ENCODE measurements at places on chromosomes 3 and 15.

- DNase-seq = no peak
Observed at GRCh38 chr3:87793337-87793877, 265.4 kb downstream of the CGGBP1 start.

- DNase-seq = no peak
Observed at GRCh38 chr15:62060896-62061280, 641 bp upstream of the VPS13C start.

DNA sequence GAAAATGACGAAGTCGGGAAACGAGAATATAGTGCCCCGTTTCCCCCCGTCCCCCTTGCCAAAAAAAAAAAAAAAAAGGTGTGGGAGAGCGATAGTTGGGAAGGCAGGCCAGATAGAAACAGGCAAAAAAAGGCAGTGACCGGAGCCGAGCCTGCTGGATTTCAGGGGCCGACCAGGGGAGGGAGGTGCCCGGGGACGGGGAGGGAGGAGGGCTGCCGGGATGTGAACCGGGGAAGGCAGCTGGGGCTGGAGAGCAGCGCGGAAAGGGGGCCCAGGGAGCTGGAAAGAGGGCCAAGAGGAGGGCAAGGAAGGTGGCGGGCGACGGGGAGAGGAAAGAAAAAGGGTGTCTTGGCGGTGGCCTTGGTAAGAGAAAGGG, 837 bp downstream of the LRRN1 start:
- no peak for DNase-seq

DNA sequence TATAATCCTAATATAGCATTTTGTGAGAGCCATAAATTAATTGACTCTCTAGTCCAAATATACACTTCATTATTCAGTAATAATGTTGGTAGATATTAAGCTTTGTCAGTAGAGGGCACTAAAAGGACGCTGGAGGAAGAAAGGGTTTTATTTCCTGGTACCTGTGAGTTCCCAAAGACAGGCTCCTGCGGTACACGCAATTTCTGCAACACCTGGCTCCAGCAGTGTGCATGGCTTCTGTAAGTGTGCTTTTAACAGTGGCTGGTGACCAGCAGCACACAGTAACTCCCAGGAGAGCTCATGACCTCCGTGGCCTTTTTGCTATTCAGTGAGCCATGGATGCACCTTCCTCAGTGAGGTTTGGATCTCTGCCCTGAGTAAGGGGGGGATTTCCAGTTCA, 338.3 kb upstream of the ZNF385D start:
- no peak for DNase-seq

DNA sequence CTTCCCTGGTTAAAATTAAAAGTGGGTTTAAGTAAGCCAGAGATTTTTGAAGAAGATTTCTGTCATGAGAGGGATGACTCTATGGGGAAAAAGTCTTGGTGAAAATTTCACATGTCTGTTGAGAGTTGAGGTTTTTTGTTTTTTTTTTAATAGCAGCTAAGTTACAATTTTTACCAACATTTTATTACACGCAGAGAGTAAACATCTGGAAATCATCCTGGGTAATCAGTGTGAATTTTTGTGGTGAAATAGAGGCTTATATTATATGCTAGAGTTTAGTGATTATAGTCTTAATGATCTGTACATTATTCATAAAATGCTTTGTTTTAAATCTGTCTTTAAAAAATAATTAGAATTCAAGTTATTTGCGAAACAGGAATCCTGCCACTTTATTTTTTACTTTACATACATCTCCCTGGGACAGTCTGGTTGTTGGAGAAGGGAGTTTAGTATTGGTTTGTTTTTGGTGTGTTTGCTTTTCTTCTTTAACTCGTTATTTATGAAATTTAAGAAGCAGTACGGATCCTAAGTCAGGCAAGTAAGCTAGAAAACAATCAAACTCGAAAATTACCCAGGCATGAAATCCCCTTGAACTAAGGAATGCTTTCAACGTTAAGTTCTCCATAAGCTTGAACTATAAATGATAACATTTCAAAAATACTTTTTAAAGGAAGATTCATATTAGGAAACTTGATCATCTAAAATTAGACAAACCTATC, 143.4 kb upstream of the TSC22D2 start:
- no peak for DNase-seq

GRCh38 chr3:172616031-172616461, 92.8 kb upstream of the TNFSF10 start:
- no peak for DNase-seq

- DNase-seq = peak; percentile 59
Observed at GRCh38 chr3:11720304-11720898, 76.7 kb upstream of the VGLL4 start.

- no peak for DNase-seq
Observed at GRCh38 chr3:52790741-52791140, 3.9 kb upstream of the ITIH3 start.

- no peak for DNase-seq
Observed at GRCh38 chr3:31010491-31010890, 116.0 kb upstream of the GADL1 start.

GRCh38 chr3:171195686-171196085, 169.2 kb upstream of the SLC2A2 start:
- DNase-seq = no peak

DNA sequence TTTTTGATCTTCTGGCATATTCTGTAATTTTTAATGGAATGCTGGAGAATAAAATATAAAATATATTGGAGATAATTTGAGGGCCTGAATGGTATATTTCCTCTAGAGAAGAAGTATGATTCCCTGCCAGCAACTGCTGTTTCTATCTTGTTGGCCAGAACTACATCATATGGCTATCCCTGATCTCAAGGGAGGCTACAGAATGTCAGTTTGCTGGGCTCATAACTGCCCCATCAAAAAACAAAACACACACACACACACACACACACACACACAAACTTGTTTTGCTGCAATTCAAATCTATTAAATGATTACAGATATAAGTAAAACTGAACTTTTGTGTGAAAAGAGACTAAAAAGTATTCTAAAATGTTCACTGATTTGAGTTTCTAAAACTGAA, 51.0 kb downstream of the RASA2 start:
- no peak for DNase-seq

GRCh38 chr15:62119227-62119864, 45.7 kb downstream of the C2CD4B start:
- peak; percentile 42 for DNase-seq

Data from CD4-positive, alpha-beta T cell treated with Interleukin-10 for 1 hour (primary cell).